ENCODE measurements at places on chromosomes 6 and 20.

DNA sequence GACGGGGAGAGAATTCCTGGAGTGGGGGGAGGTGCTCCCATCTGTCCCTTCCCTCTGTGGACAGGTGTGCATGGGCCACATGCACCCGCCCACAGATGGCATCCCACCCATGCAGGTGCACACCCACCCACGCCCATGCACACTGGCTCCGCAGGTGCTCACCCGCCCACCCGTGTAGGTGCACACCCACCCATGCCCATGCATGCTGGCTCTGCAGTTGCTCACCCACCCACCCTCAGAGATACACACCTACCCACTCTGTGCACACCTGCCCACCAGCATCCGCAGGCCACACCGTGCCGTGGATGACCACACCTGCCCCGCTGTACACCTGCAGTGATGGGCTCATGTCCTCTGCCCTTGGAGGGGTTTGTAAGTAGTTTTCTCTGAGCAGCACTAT, 132.0 kb downstream of the PHACTR3 start:
- no peak for DNase-seq

- DNase-seq = no peak
Observed at GRCh38 chr6:135149376-135149775, 31.7 kb upstream of the MYB start.

- DNase-seq = no peak
Observed at GRCh38 chr6:166660157-166660688, 33.2 kb upstream of the RPS6KA2 start.

DNA sequence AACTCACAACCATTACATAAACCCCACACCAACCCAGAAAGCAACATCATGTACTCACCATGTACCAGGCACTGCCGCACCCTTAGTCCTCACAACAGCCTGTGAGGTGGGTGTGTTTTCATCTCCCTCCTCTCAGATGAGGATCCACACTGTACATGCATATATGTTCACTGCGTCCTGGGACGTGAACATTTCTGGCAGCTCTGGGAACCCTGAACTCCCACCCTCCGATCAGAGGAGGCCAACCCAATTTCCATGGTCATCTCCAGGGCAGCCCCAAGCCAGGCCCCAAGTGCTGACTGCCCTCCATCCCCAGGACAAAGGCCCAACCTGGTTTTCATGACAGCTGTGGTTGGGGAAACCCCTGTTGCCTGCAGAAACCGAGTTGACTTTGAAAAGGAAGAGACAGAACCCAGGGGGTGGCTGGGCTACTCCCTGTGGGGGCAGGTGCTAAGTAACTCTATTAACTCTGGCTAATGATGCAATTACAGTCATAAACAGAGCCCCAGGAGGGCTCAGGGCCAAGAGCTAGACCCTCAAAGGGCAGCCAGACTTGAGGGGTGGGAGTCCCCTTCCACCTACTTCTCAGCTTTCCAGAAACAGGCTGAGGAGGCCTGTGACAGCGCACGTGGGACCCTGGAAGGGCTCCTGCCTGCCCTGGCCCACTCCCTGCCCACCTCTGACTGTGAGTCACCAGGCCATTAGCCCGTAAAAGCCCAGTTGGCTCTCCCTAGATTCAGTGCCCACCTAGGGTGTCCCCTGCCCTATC, 2.6 kb downstream of the TFEB start:
- no peak for DNase-seq

GRCh38 chr6:4441981-4442434, 306.6 kb upstream of the ECI2 start:
- no peak for DNase-seq

DNA sequence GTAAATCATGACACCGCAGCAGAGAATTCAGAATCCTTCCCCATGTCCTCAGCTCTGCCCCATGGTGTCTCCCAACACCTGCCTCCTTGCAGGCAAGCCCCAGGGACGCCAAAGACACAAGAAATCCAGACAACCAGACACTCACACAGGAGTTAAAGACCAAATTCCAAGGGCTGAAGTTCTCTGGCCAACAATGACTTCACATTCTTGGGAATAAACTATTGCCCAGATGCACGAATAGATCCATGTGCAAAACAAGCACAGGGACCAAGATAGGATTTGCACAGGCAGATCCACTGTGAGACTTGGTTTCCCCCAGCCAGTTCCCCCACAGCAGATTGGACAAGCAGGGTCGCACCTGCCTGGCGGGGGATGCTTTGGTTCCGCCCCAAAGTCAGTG, 246.7 kb downstream of the SOD2 start:
- no peak for DNase-seq

GRCh38 chr6:169933839-169934698, 182.6 kb downstream of the ERMARD start:
- no peak for DNase-seq

GRCh38 chr20:58228103-58228483, 360 bp downstream of the ANKRD60 start:
- no peak for DNase-seq

GRCh38 chr6:113653275-113653674, 203.9 kb upstream of the MARCKS start:
- DNase-seq = no peak

DNA sequence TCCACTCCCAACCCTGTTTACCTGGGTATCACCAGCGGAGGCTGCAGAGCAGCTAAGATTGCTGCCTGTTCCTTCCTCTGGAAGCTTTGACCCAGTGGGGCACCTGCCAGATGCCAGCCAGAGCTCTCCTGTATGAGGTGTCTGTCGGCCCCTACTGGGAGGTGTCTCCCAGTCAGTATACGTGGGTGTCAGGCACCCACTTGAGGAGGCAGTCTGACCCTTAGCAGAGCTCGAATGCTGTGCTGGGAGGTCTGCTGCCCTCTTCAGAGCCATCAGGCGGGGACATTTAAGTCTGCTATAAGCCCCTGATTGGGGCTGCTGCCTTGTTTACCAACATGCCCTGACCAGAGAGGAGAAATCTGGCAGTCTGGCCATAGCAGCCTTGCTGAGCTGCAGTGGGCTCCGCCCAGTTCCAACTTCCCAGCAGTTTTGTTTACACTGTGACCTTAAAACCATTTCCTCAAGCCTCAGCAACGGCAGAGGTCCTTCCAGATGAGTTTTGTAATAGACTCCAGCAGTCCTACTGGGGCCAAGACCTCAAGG, 2.8 kb downstream of the RAET1E start:
- no peak for DNase-seq

- DNase-seq = no peak
Observed at GRCh38 chr6:155253337-155253736, 10.5 kb upstream of the CLDN20 start.

GRCh38 chr6:107677399-107677798, 146.7 kb downstream of the SCML4 start:
- DNase-seq = no peak

DNA sequence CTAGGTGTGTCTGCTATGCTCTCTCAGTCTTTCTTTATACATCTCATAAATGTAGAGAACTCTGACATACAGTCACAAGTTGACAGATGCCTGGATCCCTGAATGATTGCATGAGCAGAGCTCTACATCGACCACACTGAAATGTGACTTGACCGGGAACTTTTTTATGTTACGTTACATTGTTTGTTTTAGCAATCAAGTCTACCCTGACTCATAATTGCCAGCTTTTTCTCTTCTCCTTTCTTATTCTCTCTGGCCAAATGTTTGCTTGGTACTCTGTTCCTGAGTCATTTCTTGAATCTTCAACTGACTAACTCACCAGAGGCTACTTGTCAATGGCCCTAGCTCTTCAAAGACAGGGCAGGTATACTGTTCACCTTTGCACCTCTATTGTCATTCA, 213.6 kb upstream of the DTNBP1 start:
- DNase-seq = no peak

GRCh38 chr6:9403736-9404135, 968.4 kb upstream of the SLC35B3 start:
- DNase-seq = no peak

GRCh38 chr6:98904096-98904495, 43.6 kb downstream of the FBXL4 start:
- DNase-seq = no peak

GRCh38 chr6:169620171-169621130, 81.4 kb downstream of the WDR27 start:
- DNase-seq = no peak

GRCh38 chr6:52591832-52592231, 15.0 kb upstream of the TRAM2 start:
- no peak for DNase-seq

DNA sequence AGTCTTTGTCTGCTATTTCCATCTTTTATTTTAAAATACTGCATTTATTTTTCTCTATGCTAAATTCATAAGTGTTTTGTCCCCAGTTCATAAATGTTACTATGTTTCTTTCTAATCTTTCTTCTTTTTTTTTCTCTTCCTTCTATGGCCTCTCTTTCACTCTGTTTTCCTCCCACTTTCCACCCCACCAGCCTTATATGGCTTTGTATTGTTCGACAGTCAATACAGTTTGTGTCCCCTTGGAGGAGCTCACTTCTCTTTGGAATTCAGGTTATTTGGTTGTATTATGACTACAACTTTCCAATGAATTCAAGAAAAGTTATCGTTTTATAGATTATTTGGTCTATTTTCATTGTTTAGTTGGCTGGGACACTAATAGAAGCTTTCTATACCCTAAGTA, 393.5 kb downstream of the NKAIN2 start:
- DNase-seq = no peak

GRCh38 chr6:11592294-11592906, 54.9 kb downstream of the TMEM170B start:
- no peak for DNase-seq

GRCh38 chr6:159880412-159880975, 10.3 kb upstream of the MAS1 start:
- DNase-seq = no peak

DNA sequence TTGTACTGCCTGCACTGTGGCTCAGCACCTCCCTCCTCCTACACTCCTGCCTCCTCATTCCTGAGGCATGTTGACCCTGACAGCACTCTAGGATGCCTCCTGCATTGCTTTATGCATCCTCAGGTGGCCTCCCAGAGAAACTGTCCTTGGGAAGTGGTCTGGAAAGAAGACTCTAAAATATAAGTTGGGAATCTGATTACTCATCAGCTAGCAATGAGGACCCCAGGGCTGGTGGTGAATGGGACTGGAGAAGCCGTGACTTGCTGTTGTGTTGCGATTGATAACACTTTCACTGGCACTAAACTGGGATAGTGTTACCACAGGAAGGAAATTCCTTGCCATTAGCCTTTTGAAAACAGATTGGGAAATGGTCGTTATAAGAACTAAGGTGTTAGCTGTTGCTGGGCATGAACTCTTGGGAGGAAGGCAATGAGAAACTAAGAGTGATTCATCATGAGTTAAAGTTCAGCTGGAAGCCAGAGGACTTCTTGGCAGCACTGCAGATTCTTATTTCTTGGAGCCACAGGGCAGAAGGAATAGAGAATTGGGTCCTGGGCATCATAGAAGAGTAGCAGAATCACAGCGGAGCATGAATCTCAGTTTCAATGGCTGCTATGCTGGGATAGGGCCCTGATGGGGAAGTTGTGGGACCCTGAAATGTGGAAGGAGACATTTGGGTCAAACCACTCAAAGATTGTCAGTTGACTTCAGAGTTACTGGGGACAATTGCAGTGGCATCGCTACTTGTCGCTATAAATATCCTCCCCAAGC, 10.1 kb upstream of the SIRPD start:
- no peak for DNase-seq

- no peak for DNase-seq
Observed at GRCh38 chr20:45100563-45101245, at the start of gene KCNS1. Gene KCNS1 (minus strand): TSS chr20:45101127. CDS start chr20:45099236, 1,891 bp downstream.

DNA sequence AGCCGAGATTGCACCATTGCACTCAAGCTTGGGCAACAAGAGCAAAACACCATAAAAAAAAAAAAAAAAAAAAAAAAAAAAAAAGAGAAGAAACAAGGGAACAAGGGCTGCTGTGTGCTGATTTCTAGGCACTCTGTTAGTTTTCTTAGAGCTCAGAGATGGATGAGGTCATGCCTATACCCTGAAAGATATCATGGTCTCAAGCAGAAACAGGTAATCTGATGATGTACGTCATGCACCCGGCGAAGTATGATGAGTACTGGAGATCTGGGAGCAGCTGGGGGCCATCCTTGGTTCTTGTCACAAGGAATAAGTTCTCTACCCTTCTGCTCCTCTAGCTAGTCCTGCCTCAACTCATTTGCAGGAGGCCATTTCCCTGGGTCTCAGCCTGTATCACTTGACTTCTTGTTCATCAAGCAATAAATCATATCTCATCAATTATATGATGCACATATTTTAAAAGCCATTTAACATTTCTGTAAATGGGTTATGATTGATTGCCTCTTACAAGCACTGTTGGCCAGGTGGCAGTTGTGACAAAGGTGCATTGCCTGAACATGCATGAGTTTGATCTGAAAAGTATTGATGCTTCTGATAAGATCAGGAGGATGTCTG, 517.2 kb downstream of the DHX35 start:
- DNase-seq = no peak

- DNase-seq = no peak
Observed at GRCh38 chr20:63098195-63098810, 91.5 kb upstream of the BHLHE23 start.

GRCh38 chr6:163311830-163312229, 102.7 kb upstream of the QKI start:
- DNase-seq = no peak

DNA sequence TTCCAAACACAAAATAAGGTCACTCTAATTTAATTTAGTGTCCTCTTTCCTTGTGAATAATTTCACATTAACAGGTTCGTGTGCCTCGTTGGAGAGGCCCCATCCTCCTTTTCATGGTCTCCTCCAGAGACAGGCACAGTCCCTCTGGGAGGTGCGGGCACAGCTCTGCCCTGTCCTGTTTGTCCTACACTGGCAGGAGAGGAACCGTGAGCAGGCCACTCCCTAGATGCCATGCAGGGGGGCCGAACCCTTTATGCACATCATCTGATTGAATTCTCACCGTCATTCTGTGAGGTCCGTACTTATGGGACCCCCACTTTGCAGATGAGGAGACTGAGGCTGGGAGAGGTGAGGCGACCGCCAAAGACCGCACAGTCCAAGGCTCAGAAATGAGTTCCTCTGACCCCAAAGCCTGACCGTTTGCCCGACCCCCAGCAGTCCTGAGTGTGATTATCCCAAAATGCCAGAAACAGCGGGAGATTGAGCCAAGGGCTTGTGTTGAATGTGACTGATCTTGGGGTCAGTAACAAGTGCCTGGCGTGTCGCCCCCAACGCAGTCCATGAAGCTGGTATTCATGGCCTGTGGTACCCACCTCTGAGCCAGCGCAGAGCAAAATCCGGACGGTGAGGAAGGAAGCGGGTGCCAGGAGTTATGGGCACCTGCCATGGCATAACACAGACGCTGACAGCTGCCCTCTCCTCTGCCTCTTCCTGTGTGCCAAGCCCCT, 43.5 kb downstream of the PMEPA1 start:
- no peak for DNase-seq

Data from stimulated activated CD8-positive, alpha-beta memory T cell treated with anti-CD3 and anti-CD28 coated beads, Interleukin-7, amount 100 ng/mL, for 1 hour (primary cell).